ENCODE measurements at places on chromosomes 4 and X.

DNA sequence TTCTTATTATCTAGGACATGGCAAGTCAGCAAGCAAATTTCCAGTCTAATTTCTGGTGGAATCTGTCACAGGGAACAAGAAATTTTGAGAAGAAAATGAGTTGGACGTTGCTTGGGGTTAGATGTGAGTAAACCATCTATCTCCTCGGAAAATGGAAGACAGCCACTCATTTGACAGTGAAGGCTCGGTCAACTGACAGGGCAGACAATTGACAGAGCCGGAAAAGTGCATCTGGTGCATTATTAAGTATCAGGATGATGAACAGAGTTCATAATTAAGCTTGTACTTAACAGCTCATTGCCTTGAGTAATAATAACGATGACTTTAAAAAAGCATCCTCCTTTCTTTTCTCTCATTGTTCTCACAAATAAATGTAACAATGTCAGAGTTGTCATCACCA lies 168.4 kb downstream of the MAD2L1 start:
- DNase-seq, result no peak

DNA sequence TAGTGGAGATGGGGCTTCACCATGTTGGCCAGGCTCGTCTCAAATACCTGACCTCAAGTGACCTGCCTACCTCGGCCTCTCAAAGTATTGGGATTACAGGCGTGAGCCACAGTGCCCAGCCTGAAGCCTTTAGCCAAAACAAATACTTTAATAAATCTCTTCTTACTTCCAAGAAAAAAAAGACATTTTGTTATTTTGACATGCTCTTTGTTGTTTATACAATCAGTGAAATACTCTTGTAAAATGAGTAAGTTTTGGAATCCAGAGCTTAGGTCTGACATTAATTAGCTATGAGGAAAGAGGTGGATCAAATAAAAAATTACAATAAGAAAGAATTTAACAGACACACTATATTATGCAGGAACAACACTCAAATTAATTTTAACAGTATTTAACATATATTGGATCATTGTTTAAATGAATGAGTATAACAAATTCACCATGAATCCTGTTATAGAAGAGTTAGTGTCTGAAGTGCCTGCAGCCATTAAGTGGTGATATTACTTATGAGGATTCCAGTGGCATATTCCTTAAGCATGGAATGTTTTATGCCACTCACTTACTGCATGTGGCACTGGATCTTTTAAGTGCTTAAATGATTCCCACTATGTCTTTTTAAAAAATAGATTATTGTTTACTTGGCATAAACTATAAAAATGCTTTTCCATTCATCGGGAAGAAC lies 260.1 kb upstream of the GIMD1 start:
- no peak for DNase-seq

DNA sequence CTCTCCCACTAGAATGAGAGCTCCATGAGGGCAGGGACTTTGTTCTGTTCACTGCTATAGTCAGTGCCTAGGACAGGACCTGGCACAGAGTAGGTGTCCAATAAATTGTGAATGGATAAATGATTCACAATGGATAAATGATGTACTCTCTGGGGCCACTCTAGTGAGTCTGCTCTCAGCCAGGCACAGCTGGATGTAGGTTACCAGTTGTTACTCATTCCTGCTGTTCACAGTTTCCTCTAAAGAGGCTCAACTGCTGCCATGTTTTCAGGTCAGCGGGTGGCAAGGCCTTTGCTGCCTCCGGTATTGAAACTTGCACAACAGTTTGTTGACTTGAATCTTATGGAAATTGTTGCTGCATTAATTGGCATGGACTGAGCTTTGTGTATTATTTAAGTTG lies 99.1 kb downstream of the NHSL2 start:
- DNase-seq, result no peak

DNA sequence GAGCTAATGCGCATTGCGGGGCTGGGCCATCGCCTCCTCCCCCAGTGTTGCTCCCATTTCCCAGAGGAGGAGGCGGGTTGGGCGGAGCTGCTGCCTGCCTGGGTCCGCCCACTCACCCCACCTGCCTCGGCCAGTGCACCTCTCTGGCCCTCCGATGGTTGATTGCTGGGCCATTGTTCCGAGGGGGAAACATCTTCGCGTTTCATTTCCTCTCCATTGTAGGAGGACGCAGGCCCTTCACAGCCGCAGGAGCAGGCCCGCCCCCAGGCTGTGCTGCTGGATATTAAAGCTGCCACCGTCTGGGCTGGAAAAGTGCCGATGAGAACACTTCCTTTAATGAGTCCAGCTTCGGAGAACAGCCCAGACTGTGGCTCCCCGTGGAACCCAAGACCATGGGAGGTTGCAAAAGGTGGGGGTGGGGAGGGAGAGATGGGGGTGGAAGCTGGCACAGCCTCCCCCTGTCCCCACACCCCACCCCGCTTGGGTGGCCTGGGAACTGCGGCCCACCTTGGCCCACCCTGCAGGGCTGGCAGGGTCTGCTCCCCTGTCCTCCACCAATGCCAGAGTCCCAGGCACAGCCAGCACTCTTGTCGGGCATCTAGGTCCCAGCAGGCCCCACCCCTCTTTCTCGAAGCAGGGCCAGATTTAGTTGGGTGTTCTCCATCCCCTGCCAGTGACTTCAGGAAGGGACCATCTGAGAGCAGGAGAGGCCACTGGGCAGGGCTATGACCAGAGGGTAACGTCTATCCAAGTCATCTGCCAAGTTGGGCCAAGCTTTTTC lies 96.6 kb downstream of the ADRA2C start:
- DNase-seq, result no peak

DNA sequence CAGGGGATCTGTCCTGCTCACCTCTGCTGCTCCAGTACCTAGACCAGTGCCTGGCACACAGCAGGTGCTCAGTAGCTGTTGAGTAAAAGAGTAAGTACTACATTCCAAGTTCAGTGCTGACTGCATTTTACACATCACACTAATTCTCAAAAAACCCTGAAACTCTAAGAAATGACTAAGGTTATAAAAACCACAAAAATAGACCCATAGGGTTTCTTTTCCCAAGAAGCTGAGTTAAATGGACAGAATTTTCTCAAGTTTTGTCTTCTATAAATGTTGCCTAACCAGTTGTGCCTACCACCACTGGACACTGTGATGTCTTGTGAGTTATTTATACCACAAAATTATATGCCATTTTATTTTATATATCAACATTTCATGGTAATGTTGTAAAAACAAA lies 78.9 kb upstream of the RXFP1 start:
- no peak for DNase-seq

DNA sequence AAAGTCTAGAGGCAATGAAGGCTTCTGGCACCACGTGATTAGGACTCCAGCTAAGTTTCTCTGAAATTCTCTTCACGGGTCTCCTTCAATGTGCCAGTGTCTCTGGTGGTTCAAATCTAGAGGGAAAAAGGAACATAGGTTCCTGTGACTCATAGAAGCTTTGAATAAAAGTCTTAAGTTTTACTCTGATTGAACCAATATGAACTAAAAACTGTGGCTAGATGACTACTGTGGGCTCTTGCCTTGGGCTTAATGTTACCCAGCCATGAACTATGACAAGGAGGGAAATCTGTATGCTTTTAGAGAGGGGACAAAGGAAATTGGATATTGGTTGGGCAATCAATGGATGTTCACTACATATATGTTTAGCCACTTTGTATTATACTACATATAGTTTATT lies 49.9 kb upstream of the TEX13D start:
- DNase-seq, result no peak

- no peak for DNase-seq
Measured at GRCh38 chrX:145861818-145862217, 44.2 kb downstream of the SLITRK2 start.

GRCh38 chrX:68822641-68823410 lies 6.0 kb upstream of the EFNB1 start:
- DNase-seq, result no peak
